Stimulated activated CD8-positive, alpha-beta memory T cell treated with anti-CD3 and anti-CD28 coated beads, Interleukin-4, amount 100 ng/mL, for 1 hour (primary cell): ENCODE measurements at places on chromosomes 5 and 9.

DNA sequence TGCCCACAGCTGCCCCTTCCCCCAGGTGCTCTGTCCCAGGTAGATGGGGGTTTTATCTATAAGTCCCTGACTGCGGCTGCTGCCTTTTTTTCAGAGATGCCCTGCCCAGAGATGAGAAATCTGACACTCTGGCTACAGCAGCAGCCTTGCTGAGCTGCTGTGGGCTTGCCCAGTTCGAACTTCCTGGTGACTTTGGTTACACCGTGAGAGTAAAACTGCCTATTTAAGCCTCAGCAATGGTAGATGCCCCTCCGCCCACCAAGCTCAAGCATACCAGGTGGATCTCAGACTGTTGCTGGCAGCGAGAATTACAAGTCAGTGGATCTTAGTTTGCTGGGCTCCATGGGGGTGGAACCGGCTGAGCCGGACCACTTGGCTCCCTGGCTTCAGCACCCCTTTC, 56.8 kb downstream of the MINAR2 start:
- no peak for DNase-seq

DNA sequence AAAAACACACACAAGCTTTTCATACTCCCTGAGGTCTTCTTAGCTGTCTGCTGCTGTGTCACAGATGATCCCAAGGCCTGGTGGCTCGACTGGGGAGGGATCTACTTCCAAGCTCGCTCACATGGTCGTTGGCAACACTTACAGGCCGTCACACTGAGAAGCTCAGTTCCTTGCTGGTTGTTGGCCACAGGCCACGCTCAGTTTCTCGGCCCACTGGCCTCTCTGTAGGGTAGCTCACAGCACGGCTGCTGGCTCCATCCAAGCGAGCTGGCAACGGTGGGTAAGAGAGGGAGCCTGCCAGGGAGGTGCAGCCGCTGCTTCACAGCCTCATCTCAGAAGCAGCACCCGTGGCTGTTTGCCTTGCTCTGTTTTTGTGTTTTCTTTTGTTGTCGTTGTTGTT, 43.8 kb upstream of the GFPT2 start:
- DNase-seq, result no peak

- DNase-seq, result no peak
Measured at GRCh38 chr9:130756455-130757152, 63.0 kb downstream of the EXOSC2 start.

DNA sequence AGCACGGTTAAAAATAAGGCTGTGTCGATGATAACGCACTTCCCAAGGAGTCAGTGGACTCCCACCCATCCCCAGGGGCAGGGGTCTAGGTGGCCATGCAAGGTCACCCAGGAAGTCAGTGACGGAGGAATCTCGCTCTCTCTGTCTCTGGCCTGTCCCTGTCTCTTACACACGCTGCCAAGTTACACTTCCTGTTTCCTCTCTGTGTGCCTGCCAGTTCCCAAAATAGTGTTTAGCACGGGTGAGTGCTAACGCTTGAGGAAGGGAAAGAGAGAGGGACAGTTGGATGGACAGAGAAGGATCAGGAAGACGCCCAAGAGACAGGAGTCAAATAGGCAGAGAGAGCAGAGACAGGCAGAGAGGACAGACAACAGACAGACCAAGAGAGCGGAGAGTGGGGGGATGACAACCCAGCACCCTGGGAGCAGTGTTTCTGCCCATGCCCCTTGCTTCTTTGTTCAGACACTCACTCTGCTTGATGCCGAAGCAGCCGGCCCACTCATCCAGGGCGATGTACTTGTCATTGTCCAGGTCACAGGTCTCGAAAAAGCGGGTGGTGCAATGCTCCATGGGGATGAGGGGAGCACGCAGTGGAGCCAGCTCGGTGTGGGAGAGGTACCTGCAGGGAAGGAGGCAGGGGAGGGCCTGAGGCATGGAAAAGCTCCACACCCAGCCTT, 23.0 kb downstream of the SPARC start:
- DNase-seq, result no peak

- DNase-seq, result no peak
Measured at GRCh38 chr9:118336250-118336942, 632.2 kb downstream of the TLR4 start.

DNA sequence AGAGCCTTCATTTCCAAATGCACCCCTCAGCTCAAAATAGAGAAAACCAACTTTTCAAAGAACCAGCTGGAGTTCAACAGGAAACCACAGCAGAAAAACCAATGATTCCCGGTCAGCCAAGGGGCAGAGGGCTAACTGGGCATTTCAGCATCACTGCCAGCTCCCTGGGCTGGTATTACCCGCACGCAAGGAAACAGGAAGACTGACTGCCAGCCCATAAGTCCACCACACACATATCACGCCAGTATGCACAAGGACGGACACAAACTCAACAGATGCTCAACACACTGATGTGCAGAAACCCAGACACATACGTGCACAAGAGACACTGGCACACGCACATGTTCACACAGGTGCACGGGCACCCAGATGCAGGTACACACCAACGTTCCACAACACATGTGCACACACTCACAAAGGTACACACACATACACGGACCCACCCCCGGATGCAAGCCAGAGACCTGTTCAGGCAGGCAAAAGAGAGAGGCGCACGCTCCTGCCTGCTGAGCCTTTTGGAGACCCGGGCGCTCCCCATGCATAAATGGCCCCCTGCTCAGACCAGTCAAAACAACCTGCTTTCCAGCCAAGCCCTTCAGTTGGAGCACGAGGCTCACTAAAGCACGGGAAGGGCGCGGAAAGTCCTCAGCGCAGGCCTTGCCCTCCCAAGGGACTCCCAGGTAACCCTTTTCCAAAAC, 2.1 kb downstream of the ADAMTS2 start:
- no peak for DNase-seq

DNA sequence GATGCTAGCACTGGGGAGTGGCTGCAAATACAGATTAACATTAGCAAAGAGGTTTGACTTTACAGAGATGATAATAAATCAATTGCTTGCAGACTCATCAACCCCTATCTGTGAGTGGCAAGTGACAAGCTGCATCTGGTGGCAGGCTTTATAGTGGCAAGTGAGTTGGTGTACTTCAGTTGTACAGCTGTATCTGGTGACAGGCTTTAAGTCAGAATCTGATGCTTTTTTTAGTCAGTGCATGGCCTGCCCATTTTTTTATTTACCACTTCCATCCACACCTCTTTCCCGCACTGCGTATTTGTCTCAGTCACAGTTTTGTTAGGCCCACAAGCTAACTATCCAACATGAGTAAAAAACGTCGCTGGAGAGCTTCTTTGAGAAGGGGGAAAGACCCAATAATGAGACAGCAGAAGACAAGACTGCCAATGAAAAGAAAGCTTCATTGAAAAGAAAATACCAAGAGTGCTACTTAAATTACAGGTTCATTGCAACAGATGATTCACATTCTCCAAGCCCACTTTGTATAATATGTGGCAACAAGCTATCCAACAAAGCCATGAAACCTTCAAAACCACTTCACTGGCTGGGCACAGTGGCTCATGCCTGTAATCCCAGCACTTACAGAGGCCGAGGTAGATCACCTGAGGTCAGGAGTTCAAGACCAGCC, 23.1 kb downstream of the ANP32B start:
- no peak for DNase-seq

DNA sequence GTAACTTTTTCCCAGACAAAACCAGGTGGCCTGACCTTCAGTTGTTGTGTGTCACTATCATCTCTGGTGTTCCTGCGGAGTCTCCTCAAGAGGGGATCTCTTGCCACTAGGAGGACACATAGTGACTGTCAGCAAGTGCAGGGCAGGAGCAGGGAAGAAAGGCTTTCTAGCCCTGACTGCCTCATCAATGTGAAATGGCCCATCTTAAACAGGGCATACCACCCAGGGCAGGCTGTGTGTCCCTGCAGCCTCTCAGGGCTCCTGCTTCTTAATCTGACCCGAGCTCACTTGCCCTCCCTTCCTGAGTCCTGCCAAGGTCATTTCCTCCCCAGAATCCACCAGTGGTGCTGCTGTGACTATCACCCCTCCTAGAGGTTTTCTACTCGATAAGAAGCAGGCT, 57.4 kb upstream of the SIMC1 start:
- DNase-seq, result no peak

GRCh38 chr5:54991416-54991815, 6.0 kb upstream of the ESM1 start:
- no peak for DNase-seq

- no peak for DNase-seq
Measured at GRCh38 chr5:144436007-144436406, 265.3 kb downstream of the KCTD16 start.

DNA sequence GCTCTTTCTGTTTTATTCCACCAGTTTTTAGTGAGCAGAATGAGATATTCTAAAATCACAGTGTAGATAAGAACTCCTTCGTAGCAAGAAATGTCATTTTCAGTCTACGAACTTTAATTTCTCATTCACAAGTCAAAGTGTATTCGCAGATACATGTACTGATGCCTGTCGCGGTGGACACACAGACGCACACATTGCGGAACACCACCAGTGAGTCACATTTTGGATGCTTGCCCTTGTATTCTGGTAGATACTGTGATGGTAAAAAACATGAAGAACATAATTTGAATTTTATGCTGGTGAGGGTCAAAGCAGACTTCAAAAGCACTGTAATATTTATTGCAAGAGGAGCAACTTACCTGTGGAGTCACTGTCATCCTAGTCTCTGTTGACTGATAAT, 4.7 kb upstream of the C9orf57 start:
- DNase-seq, result no peak

DNA sequence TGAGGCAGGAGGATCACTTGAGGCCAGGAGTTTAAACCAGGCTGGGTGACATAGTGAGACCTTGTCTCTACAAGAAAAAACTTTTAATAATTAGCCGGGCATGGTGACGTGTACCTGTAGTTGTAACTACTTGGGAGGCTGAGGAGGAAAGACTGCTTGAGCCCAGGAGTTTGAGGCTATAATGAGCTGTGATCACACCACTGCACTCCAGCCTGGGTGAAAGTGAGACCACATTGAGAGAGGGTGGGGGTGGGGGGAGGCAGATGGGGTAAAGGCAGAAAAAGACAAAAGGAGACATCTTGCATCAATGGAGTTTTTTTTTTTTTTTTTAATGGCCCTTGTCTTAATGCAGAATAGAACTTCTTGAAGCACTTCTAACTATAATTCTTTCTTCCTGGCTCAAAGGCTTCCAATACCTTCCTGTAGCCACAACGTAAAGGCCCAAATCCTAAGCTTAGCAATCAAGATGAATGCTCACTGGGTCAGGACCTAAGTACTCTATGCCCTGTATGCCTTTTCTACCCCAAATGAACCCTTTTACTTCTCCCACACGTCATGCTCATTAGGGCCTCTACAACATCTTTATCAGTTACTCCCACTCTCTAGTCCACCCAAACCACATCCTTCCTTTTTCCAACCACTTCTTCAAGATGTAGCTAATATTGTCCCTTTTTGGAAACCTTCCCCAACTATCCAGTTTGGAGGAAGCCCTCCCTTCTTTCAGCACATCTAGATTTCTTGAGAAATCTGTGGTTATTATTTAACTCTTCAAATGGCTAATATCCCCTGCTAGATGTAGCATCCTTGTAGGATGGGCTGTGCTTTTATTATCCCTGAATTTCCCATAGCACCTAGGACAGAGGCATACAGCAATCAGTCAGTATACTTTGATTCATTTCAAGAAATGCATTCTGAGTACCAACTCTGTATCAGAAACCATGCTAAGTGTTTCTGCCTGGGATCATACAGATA, 40.8 kb downstream of the CSF2 start:
- no peak for DNase-seq

GRCh38 chr5:53560028-53560427, 411 bp upstream of the NDUFS4 start:
- DNase-seq, result no peak

DNA sequence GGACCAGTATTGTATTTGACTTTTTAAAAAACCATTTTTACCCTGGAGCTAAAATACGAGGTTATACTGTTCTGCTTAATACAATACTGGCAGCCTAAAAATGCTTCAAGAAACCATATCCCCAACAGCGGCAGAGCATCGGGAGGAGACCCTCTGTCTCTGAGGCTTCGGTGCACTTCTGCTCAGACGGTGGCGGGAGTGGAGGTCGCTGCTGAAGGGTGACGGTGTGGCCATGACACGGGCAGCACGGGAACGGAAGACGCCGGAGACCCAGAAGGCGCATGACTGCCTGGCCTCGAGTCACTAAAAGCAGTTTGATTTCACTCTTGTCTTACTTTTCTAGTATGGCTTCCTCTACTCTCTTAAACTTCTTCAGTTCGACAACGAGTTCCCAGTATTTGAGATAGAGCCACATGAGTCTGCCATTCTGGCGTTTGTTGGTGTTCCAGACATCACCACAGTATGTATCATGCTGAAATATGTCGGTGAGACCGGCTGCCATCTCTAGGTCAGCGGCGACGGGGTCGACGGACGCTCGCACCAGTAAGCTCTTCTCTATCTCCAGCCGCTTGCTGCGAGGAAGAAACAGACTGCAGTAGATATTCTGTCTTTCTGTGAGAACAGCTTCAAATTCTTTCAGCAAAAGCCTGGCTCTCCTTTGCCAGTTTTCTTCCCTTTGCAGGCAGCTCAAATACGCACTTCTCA, 12.8 kb downstream of the CCDC127 start:
- DNase-seq, result no peak

GRCh38 chr5:135013947-135014570, 20.0 kb downstream of the PITX1 start:
- no peak for DNase-seq

DNA sequence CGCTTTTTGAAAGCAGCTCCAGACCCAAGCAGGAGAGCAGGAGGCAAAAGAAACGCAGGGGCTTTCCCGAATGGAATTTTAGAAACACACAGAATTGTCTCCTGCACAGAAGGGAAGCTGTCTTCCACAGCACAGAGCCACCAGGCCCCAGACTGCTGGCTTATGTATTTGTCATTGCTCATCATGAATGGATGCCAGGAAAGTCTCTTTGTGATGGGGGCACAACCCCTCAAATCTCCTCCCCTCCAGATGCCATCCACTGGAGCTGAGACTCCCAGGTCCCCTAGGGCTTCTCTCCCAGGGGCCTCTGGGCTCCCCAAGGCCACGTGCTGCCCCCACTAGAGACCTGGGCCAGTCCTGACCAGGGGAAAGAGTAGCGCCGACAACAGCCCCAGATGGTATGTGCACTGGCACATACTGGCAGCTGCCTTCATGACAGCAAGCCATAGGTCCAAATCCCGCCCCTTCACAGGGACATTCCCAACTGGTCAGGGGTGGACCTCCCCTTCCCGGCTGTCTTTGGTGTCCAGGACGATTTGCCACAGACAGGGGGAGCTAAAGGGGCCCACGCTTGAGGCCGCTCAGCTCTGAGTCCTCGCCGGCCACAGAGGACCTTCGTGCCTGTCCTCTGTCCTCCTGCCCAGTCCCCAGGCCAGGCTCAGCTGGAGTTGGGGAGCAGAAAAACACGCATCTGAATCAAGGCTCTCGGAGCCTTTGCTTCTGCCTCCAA, 127.8 kb downstream of the KCNIP1 start:
- DNase-seq, result no peak
